ENCODE measurements at places on chromosomes 7 and 10.

DNA sequence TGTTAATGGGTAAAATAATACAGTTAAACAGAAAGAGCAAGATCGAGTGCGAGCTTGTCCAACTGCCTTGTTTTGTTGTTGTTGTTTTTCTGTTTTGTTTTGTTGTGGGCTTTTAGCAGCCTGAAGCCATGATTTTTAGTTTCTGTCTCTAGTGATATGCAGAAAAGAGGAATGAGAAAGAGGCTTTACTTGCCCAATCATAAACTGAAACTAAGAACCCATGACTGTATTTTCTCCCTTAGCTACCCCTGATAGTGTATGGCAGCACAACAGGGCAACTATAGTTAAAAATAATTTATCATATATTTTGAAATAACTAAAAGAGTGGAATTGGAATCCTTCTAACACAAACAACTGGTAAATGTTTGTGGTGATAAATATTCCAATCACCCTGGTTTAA is 493.9 kb downstream of the GLRX3 start:
- DNase-seq = no peak

DNA sequence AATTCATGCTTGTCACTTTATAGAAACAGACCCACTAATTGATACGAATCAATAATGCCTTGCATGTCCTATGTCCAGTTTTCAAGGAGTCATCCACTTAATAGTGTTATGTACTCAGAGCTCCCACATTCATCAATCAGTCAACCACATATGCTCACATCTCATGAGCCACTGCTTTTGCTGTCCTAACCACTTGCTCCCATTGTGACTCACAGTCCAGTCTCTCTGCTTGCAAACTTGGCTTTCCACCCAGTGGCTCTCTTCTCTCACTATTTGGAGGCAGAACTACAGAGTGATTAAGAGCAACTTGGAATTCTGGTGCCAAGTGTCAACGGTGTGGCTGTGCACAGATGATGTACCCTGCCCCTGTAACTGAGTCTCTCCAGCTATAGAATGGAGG is 166.0 kb downstream of the SNX13 start:
- DNase-seq = no peak

DNA sequence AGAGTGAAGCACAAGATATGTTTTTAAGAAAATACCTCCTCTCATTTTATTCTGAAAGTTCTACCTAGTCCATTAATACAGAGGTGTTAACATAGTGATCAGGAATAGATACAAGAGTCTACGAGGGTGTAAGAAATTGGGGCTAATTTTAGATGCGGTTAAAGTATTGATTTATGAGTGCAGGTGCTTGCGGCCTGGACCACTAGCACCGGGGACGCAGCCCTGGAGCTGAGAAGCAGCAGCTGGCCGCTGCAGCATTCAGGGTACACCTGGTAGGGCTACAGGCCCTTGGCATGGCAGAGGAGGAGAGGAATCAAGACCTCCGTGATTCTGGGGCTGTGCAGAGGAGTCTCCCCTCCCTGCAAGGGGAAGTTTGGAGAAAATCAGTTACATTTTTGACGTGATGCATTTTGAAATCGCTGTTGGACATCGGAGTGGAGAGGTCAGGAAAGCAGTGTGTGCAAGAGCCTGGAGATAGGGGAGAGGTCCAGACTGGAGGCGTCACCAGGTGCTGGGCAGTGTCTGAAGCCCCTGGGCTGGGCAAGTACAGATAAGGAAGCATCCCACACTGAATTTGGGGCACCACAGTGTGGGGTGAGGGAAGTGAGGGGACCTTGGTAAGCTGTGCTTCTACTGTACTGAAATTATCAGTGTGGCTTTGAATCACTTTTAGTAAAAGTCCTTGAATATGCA is 112.3 kb downstream of the VWC2 start:
- no peak for DNase-seq

GRCh38 chr7:55527307-55527706 is 45.0 kb downstream of the VOPP1 start:
- DNase-seq = no peak

DNA sequence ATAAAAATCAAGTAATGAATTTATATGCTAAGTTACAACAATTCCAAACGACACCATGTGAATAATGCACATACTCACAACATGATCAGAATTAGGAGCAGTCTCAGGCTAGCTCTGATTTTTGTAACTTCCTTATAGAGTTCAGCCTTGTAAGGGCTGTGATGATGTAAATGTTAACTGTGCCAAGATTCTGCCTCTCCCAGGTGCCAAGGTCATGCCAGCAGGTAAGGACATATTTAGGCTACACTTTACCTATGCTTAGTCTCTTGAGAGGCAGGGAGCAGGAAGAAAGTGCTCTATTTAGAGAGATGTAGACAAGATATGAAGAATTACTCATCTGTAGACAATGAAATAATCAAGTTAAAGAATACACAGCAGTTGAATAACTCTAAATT is 53.6 kb upstream of the AGR3 start:
- DNase-seq = no peak

DNA sequence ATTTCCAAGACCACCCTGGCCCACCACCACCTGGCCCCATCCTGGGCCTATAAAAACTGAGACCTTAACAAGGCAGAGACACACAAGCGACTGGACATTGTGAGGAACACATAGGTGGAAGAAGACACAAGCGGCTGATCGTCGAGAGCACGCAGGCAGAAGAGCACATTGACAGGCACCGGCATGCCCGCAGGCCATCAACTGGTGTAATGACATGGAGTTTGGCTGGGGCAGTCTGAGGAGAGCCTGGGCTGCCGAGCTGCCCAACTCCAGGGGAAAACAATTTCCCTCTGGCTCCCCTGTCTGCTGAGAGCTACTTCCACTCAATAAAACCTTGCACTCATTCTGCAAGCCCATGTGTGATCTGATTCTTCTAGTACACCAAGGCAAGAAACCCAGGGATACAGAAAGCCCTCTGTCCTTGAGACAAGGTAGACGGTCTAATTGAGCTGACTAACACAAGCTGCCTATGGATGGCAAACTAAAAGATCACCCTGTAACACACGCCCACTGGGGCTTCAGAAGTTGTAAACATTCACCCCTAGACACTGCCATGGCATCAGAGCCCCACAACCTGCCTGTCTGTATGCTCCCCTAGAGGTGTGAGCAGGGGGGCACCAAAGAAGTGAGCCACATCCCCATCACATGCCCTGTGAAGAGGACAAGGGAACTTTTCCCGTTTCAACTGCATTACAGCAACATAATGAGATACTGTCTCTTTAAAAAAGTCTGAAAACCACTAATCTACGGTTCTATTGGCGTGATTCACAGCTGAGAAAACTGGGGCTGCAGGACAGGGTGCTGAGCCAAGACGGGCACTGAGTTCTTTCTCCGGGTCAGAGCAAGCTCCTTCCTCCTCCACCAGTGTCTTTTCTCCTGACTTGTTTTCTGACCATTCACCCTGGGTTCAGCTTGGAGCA is 18.5 kb upstream of the TNS3 start:
- DNase-seq = no peak

DNA sequence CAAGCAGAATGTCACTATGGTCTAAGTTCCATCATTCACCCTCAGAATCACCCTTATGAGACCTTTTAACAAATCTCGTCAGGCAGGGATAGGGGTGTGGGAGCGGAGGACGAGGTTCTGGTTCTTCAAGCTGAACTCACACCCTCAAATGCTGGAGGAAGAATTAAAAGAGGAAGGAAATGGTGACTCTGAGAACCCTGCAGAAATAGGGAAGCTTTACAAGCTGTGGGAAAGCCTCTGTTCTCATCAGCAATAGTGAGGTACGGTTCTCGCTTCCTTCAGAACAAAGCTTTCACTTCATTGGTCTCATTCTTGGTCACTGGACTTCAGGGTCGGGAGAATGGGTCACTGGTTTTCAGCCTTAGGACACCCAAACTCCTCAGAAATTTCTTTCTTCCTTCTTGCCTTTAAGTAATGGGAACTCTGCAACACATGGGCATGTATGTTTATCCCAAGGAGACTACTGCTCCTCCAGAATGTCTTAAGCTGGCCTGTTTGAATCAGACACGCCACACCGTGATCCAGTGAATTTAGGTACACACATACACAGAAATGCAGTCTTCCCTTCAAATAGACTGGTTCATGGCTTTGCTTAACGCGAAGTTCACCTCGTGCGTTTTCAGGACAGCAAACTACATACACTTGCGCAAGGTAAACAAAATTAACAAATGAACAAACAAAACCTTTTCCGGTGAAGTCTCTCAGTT is 226.0 kb downstream of the SFMBT2 start:
- DNase-seq = no peak

- no peak for DNase-seq
Observed at GRCh38 chr7:19119372-19119771, 1.9 kb upstream of the TWIST1 start.

GRCh38 chr10:71073451-71074175 is 138.8 kb upstream of the UNC5B start:
- DNase-seq = no peak

DNA sequence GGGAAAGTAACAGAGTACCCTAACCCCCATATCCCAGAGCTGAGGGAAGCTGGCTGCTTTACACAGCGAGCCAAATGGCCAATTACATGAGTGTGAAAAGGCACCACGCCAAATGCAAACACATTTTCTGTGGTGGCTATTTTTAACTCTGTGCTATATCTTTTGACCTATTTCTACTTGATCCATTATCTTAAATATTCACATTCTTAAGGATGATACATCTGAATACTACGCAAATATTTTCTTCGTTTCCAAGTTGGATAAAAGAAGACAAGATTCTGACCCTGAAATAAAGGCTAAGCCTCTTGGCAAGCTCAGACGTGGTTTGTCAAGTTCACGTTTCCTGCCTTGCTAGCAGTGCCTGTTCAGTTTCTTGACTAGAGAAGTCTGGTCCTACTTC is 146.7 kb upstream of the TMEM196 start:
- DNase-seq = no peak

DNA sequence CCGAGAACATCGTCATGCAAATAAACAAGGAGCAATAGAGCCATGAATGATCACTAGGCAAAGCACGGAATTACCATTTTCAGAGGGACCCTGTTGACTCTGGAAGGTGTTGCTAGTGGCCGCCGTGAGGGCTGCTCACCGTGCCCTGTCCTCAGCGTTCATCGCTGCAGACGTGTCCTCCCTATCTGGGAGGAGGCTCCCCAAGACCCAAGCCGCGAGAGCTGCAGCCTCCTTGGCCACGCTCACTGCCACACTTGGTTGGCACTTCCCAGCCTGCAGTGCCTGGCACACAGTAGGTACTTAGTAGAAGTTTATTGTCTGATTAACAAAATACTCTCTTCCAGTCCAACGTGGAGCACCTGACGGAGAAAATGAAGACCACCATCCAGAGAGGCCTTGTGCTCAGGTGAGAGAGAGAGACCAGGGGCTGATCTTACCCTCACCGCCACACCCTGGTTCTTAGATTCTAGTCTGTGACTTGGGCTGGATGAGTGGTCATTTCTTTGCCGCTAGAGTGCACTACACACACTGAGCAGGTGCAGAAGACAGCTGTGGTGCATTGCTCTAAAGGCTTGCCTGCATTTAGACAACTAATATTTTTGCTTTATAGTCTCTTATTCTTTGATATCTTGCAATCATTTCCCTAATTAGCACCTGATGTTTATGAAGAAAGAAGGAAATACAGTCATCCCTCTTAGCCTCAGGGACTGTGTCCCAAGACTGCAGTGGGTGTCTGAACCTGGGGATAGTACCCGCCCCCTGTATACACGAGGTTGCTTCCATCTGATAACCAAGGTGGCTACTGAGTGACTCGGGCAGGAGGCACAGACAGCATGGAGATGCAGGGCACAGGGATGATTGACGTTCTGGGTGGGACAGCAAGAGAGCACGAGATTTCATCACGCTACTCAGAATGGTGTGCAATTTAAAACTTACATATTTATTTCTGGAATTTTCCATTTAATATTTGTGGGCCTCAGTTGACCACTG is 40.3 kb downstream of the PITRM1 start:
- no peak for DNase-seq

DNA sequence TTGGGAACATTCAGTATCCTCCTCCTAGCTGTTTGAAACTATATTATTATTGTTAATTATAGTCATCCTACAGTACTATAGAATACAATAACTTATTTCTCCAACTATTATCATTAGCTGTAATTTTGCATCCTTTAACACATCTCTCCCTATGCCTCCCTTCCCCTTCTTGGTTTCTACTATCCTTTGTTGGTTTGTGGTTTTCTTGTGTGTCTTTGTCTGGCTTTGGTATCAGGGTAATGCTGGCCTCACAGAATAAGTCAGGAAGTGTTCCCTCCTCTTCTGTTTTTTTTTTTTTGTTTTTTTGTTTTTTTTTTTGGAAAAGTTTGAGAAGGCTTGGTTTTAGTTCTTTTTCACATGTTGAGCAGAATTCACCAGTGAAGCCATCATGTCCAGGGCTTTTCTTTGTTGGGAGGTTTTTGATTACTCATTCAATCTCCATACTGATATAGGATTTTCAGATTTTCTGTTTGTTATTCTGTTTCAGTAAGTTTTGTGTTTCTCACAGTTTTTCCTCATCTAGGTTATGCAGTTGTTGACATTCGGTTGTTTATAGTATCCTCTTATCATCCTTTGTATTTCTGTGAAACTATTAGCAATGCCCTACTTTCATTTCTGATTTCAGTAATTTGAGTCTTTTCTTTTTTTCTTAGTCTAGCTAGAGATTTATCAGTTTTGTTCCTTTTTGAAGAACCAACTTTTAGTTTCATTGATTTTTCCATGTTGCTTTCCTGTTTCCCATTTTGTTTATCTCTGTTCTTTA is 21.6 kb downstream of the C1GALT1 start:
- no peak for DNase-seq

DNA sequence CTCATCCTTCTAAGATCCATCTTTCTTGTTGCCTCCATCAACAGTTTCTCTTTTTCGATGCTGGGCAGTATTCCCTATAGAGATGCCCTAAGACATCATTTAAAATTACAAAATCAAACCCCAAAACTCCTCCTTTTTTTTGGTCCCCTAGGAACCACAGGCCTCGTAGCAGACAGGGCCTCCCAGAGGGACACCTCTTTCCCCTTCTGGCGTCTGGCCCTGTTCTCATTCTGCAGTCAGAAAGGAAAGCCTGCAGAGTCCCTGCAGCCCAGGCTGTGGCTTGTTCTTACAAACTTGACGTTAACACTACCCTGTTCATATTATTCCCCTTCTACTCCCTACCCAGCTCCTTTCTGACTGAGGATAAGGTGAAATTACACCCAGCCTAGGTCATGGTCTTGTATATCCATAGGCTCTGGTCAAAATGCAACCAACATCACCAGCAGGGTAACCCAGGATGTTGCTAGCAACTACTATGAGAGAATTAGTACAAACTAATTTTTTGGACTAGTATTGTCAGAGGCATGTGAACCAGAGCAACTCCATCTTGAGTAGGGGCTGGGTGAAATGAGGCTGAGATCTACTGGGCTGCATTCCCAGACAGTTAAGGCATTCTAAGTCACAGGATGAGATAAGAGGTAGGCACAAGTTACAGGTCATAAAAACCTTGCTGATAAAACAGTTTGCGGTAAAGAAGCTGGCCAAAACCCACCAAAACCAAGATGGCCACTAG is 3.5 kb upstream of the EPHA1 start:
- DNase-seq = no peak

GRCh38 chr7:134782121-134782623 is 2.7 kb downstream of the CALD1 start:
- DNase-seq = no peak

GRCh38 chr10:88297103-88297502 is 286.0 kb downstream of the RNLS start:
- no peak for DNase-seq
